NCI-H1930 (cell line): ENCODE measurements at places on chromosomes 2 and 18.

DNA sequence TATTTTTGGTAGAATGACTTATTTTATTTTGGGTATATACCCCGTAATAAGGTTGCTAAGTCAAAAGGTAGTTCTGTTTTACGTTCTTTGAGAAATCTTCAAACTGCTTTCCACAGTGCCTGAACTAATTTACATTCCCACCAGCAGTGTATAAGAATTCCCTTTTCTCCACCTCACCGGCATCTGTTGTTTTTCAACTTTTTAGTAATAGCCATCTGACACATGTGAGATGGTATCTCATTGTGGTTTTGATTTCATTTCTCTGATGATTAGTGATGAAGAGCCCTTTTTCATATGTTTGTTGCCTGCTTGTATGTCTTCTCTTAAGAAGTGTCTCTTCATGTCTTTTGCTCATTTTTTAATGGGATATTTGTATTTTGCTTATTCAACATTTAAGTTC is 215.2 kb upstream of the TFPI start:
- DNase-seq: no peak

GRCh38 chr2:240209493-240209892 is 69.0 kb upstream of the OTOS start:
- no peak for DNase-seq

DNA sequence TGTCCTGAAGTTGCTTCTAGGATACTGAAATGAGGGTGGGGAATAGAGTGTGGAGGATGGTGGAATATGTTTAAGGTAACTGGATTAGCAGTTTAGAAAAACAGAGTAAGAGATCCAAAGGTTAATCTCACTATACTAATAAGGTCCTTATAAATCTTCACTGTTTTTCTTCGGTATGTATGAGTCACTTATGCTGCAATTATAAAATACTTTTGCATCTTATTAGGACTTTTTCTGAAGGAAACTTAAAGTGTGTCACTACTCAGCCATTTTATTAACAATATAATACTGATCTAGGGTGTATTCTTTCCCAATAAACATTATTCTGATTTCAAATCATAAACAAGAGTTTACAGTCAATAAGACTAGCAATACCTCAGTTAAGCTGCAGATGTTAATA is 182.3 kb downstream of the ZNF521 start:
- DNase-seq: no peak

DNA sequence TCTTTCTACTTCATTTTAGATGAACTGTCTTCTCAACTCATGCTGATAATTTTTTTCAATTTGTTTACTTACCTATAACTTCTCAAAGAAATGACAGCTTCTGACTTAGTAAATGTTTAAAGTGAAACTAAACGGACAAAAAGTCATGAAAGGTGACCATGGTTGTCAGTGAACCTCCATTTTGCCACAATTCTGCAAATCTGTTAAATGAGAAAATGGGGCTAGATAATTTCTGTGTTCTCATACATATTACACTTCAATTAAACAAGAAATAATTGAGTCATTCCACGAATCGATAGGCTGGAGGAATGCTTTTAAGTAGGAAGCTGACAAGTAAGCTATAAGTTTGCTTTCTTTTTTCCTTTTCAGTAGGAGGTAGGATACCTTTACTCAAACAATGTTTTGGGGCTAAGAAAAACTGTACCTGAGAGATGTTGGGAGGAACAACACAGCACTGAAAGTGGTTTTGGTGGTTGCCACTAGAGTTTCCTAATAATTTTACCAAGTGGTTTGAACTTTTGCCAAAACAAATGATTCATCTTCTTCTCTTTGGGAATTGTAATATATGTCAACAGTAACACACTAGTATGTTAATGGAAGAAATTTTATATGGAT is 17.1 kb downstream of the DYNAP start:
- no peak for DNase-seq

- no peak for DNase-seq
Measured at GRCh38 chr2:74371421-74371820, 8.7 kb downstream of the DCTN1 start.
